ENCODE measurements at places on chromosomes 2 and 18. TPM values are rescaled to one million over a fixed set of nuclear protein-coding genes. Genes with fewer than 3 reads are reported as not detected.

Gene CFAP221
- not detected for total RNA-seq

Gene SFTPB
- not detected for total RNA-seq

Gene SMC6
- 10.5 TPM for total RNA-seq

Gene NRP2
- total RNA-seq: 2.3 TPM

DNA sequence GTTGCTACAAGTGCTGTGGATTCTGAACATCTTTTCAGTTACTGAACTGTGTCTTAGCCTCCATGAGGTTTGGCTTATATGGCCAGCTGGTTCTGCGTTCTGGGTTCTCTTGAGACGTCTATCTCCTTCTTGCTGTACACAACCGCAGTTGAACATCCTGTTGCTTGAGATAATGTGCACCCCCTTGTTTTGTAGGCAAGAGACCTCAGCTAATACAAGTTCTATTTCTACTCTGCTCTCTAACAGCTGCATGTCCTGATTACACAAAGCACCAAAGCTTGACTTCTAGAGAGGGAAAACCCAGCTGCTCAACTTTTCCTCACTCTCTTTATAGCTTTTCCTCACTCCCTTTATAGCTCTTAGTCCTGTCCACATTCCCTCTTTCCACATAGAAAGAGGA, 176.0 kb downstream of the LTBP1 start:
- no peak for DNase-seq

DNA sequence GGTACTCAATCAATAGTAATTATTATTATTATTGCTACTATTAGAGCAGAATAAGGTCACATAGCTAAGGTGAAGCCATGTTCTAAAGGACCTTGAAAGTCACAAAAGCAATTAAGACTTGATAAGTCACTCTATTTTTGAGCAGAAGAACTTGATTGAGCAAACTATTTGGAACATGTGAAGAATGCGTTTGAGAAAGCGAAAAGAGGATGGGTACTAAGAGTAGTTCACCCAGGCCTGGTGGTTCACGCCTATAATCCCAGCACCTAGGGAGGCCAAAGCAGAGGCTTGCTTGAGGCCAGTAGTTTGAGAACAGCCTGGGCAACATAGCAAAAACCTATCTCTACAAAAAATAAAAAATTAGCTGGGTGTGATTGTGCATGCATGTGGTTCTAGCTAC, 7.2 kb upstream of the RTN4 start:
- no peak for DNase-seq

- no peak for DNase-seq
Observed at GRCh38 chr18:67001052-67001451, 397.2 kb upstream of the CDH19 start.

DNA sequence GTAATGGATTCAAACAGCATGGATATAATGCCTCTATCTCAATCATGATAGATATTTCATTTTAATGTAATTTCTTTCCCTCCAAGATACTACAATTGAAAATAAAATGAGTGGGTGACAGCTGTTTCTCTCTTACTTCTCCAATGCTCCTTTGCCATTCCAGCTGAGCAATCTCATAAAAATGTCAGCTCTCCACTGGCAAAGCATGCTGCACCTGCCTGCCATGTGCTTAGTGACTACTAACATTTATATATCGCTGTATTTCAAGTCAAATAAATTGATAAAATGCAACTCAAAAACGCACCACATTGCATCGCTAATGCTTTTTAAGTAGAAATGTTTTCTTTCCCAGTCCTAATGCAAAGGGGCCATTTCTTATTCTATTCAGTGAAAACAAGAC, 1093.9 kb downstream of the CBLN2 start:
- DNase-seq: no peak

GRCh38 chr2:157830266-157830665, 45.9 kb downstream of the ACVR1 start:
- DNase-seq: no peak

DNA sequence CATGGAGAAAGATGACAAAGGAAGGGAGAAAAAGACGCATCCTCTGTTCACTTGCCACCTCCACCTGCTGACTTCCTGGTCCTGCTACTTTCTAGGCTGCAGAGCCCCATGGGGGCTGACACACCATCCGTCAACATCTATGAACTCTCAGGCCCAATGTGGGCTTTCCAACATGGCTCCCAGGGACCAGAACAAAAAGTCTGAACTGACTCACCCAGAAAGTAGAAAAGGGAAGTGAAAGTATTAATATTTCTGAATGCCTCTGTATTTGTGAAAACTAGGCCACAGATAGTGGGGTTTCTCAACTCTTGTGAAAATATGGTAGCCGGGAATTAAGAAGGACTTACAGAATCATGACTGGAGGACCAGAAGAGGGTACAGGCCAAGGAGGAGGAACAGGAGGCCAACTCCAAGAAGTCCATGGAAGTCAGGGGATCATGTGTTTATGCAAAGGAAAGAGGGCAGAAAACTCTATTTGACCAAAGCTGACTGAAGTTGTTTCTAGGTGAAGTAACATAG, 123.1 kb upstream of the CAB39 start:
- DNase-seq: no peak

DNA sequence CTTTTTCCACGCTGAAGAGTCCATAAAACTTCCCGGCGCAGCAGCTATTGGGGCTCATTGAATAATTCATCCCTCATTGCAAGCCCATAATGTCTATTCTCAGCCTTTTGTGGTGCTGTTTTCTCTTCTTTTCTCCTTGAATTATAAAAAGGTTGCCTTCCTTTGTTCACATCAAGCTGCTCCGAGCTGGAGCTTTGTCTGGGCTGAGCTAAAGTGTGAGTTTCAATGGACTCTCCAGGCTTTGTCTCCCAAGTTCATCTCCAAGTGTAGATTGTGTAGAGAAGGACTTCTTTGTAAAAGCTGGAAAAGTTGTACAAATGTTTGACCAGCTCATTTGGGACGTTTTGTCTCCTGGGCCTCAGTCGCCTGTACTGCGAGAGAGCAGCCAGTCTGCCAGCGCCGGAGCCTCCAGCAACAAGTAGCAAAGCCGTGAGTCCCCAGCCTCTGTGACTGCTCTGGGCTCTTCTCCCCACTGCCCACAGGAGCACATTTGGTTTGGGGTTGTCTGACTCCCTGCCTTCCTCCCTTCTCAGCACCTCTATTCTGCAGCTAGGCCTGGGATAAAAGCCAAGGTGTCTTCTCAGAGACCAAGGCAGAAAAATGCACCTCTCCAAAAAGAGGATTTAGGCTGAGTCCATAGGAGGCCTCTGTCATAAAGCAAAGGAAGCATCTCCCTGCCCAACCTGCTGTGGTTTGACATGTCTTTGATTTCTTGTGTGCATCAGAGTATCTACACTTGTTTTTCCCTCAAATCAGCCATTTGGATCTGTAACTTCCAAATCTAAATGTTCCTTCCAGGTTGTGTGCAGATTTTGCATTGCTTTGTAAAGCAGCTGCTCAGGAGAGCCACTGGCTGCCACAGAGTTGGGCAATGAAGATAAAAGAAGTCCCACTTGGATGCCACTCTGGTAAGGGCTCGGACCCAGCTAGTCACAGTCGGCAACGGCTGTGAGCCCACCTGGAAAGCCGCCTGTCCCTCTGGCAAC, 6.4 kb downstream of the PAX3 start:
- DNase-seq: no peak

- DNase-seq: no peak
Observed at GRCh38 chr2:187419808-187420207, 28.2 kb downstream of the CALCRL start.

DNA sequence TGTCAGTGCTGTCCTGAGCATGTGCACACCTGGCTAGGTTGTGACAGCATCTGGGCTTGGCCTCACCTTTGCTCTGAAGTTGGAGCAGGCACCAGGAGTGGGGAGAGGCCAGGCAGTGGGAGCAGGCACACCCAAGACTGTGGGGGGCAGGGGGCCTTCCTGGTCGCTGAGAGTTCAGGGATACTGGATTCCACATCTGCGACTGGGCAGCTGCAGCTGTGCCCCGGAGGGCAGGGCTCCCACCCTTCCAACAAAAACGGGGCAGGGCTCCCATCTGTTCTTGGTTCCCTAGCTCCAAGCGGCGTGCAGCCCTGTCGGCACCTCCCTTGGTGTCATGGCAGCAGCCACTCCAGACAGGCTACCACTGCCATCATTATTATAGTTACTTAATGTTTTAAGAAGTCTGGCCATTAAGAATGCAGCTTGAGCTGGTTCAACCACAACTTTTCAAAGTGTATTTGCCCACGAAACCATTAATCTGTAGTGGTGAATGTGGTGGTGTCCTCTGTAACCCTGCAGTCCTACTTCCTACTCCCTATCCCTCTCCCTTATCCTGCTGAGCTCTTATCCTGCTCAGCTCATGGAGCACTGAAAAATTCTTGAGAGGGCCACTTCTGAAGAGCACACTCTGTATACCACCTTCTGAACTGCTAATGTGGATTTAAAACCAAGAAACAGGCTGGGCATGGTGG, 48.0 kb upstream of the RAB1A start:
- no peak for DNase-seq

Measured in gastrocnemius medialis (tissue), 4 donors.